ENCODE measurements at places on chromosomes 3 and 15. TPM values are rescaled to one million over a fixed set of nuclear protein-coding genes. Genes with fewer than 3 reads are reported as not detected.
A peak's percentile ranks its signal among the peaks of the same experiment; 100 is the strongest.

Gene CIDEC
- 0.14 TPM for total RNA-seq

- no peak for DNase-seq
Observed at GRCh38 chr3:145698250-145698649, 462.7 kb downstream of the PLOD2 start.

GRCh38 chr3:51434746-51435327 lies 43.8 kb downstream of the RBM15B start:
- DNase-seq, result peak; percentile 37

DNA sequence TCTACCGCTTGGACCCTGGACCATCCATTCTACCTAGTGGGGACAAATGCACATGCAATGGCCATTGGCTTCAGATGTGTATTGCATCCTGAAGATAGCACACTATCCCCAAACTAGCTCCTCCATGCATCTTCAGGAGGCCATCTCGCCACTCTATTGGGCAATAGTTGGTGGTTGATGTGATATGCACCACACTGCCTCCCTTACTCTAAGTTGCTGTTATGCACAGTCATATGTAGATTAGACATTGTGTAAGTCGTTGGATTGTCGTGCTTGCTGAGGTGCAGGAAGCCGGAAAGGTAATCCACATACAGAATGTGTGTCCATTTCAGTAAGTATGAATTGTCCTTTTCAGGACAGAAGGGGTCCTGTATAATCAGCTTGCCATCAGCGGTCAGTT lies 26.7 kb upstream of the PLA2G4D start:
- DNase-seq, result no peak

DNA sequence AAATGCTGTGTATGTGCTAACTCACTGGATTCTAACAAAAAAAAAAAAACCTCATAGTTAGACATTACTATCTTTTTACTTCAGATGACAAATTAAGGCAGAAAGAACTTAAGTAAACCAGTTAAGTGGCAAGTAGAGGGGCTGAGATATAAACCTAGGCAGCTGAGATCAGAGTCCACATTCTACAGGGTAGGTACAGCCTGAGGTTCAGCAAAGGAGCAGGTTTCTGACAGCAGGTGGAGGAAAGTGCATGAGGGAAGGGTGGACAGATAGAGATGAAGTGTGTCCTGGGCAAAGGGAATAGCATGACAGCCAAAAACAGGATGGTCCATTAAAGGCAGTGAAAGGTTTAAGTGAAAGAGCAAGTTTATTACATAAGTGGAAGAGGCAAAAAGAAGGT lies 329.2 kb downstream of the ULK4 start:
- no peak for DNase-seq

All from thymus (tissue), 14 donors.